ENCODE measurements at places on chromosomes 1 and 21. TPM values are rescaled to one million over a fixed set of nuclear protein-coding genes. Genes with fewer than 3 reads are reported as not detected.

GRCh38 chr1:10074852-10075730 is 42.3 kb downstream of the UBE4B start:
- DNase-seq, result no peak

GRCh38 chr1:56578138-56578962 is 1.0 kb downstream of the PLPP3 start:
- no peak for DNase-seq

Gene PLA2G5
- total RNA-seq, result 5.5 TPM

GRCh38 chr1:115123116-115123515 is 33.8 kb upstream of the TSPAN2 start:
- DNase-seq, result no peak

DNA sequence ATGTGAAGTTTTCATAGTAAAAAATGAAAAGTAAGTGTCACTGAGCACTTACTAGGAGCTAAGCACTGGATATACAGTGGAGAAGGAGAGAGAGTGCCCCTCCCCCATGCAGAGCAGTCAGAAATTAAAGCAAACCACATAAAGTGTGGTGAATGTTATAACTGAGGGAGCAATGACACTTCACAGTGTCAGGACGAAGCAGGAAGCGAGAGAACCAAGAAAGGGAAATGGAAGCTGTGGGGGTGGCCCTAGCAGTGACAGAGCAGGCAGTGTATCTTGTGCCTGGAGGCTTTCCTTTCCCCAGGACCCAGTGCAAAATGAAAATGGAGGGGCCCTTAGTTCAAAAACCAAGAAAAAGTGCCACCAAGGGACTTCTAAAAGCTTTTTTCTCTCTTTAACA is 21.5 kb upstream of the RCAN3 start:
- no peak for DNase-seq
